ENCODE measurements at places on chromosomes 2 and 18.

DNA sequence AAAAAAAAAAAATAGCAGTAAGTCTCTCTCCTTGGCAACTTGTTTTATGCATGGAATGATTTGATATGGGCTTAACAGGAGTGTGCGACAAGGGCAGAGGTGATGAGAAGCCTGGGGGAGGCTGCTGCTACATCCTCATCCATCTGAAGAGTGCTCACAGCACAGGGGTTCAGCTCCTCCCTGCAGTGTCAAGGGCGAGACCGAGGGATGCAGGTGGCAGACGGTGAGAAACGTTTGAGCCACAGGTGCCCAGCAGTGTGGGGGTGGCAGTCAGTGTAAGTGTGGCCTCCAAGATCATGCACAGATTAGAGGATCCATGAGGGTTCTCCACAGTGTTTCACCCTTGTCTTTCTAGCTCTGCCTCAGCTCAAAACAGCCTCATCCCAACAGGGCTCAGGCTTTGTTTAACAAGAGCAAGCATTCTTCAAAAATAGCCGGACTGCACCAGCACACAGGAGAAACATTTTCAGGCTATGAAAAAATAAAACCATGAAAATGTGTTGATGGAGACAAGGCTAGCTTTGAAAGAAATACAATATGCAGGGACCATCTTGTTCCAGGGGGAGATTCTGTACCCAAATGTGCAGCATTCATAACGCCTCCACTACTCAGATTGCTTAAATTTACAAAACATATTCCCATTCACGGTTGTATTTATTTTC, 324.5 kb upstream of the MYT1L start:
- no peak for DNase-seq

- no peak for DNase-seq
These were observed 33.6 kb upstream of the B3GNT7 start for GRCh38 chr2:231361701-231362554.

GRCh38 chr2:237995036-237995435, 28.2 kb downstream of the UBE2F start:
- peak; percentile 12 for DNase-seq

DNA sequence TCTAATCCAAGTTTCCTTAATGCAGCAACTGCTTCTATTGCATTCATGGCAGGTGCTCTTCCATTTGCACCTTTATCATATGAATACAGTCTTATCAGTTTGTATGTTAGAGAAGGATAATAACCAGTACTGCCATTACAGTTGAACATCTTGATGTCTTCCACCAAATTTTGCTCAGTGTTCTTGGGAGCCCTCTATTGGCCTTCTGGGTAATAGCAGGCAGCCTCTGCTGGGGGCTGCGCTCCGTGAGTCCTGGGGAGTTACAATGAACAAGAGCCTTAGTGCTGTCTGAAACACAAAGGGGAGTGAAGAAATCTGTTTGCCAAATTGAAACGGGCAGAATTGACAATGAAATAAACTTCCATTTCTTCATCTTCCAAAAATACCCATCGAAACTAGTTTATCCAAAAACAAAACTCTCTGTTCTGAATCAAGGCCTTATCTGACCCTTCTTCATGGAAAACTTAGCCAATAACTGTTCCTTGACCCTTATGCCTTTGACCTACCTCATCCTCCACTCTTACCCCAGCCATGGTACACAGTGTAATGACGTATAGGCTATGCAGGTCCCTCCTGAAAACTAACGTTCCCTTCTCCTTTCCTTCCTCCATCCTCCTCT, 79.9 kb downstream of the ALK start:
- peak; percentile 26 for DNase-seq

DNA sequence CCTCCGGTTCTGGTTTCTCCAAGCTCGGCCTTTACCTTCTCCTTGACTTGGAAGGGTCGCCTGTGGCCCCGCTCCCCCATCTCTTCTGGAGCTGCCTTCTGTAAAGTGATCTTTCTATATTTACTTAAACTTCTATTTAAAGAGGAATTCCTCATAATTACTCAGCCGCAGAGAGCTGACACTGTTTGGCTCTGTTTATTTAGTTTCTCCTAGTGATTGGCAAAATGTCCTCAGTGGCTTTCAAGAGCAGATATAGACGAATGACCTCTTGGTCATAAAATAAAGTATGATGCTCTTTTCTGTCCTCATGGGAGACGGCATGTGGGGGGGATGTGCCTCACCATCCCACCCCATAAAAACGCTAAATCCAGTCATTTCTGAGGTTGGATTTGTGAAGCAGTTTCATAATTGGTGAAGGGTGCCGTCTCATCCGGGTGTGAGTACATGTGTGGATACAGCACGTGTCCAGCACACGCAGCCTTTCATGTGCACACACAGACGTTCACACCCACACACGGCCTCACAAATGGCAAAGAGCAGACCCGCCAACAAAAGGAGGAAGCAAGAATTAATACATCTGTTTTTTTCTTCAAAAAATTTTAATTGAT, 43.4 kb upstream of the SMAD7 start:
- peak; percentile 89 for DNase-seq

DNA sequence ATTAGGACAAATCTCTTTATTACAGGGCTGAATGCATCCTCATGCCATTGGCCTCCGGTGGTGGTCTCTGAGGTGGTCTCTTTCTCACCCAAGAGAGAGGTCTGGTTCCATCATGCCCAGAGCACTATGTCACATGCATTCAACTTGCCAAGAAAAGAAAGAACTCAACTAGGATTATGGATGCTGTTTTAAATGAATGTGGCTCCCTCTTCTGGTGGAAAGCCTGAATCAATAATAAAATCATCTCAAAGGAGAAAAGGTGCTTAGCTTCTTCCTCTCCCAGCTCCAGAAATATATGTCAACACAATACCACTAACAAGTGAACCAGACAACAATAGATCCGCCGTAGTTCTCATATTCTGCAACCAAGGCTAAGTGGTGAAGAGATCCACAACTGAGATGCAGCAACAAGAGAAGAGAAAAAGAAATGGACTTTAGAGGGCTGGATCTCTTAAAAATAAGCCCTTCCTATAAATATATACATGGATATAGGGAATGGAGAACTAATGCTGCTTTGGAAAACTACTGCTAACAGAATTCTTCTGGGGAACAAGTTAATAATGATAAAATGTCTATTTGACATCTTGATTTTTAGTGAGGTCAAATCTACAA, 396.8 kb downstream of the NCKAP5 start:
- peak; percentile 81 for DNase-seq

GRCh38 chr18:63105636-63106316, 213.8 kb downstream of the BCL2 start:
- DNase-seq, result peak; percentile 34
